Large intestine (tissue), 12 donors: ENCODE measurements at places on chromosomes 5 and 9. TPM values are rescaled to one million over a fixed set of nuclear protein-coding genes. Genes with fewer than 3 reads are reported as not detected.

DNA sequence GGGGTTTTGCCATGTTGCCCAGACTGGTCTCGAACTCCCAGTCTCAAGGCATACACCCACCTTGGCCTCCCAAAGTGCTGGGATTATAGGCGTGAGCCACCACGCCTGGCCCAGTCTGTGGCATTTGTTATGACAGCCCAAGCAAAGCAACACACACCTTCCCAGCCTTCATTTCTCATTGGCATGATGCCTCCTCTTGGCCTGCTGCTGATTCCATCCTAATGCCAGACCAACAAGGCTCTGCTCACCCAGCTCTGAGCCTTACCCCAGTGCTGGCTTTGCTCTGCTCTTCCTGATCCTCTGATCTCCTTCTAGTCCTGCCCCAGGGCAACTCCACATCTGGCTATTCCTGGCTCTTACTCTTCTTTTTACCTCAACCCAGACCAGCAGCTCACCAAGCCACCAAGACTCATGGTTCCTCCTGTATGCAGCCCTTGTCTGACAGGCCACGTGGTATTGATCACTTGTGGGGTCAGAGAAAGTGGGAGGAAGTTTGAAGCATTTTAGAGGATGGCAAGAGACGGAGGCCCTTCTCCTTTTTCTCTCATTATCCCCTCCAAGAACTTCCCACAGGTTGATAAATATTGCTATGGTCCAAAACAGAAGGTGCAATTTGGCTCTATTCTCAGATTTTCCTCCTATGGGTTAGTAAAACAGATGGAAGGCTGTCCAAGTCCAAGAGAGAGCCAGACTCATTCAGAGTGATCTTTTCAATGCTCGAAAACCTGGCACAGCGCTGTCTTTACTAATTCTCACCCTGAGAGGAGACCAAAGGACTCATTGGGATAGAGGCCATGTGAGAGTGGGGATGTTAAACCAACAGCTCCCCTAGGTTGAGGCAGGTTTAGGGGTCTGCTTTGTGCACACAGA lies 958 bp downstream of the CD180 start:
- no peak for DNase-seq
- no peaks in the 10 kb centered on the region for H3K27me3 ChIP-seq
- no peaks in the 10 kb centered on the region for H3K36me3 ChIP-seq
- H3K4me1 ChIP-seq: no peaks in the 10 kb centered on the region
- no peak overlapping the region for H3K27ac ChIP-seq

- H3K4me1 ChIP-seq: peaks cover 8% of the 10 kb centered on the region
- H3K4me3 ChIP-seq: peak within 1 kb of the TSS; percentile 36
- H3K27me3 ChIP-seq: peaks cover 3% of the 10 kb centered on the region
These were observed at the start of gene DIPK1B for GRCh38 chr9:136711751-136712689. DIPK1B (plus strand) TSS chr9:136712572; CDS start chr9:136712666, 94 bp downstream.

DNA sequence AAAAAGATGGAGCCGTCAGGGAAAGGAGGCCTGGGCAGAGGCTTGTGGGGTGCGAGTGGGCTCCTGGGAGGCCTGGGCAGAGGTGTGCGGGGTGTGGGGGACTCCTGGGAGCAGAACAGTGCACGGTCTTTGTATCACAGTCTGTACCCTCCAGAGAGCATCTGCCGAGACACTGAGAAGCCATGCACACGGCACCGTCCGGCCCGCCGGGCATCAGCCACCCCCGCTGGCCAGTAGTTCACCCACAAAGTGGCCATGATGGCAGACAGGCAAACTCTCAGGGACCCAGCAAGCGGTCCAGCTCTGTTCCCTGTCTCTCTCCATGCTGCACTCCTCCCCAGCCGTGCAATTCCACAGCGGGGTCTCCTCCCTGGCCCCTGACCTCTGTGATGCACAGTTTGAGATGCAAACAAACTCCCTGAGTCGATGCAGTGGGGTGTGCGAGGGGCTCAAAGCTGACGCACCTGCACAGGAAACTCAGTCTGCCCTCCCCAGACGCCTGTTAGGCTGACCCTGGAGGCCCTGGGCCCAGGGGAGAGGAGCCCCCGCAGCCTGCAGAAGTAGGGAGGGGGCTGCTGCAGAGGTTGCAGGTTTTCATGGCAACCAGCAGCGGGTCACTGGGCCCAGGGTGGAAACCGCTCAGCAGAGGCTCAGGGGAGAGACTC lies 9.1 kb upstream of the GPSM1 start:
- H3K36me3 ChIP-seq: no peaks in the 10 kb centered on the region
- H3K4me1 ChIP-seq: no peaks in the 10 kb centered on the region
- no peaks in the 10 kb centered on the region for H3K27me3 ChIP-seq
- no peak for DNase-seq

DNA sequence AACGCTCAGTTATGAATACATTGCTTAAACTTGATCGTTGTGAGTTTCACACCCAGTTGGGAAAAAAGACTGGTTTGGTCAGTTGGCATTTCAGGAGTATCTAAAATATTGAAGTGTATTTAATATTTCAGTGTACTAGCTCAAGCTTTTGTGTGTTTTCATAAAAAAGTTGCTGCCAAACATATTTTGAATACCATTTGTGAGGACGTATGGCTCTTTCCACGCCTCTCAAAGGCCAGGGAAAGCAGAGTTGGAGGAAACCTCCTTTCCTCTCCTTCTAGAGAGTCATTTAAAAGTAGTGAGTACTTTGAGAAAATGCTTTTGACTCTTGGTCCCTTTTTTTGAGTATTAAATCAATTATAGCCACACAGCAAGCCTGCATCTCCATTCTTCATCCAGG lies 43.2 kb upstream of the ANKRD33B start:
- H3K27me3 ChIP-seq: no peaks in the 10 kb centered on the region
- no peak for DNase-seq

GRCh38 chr5:6587171-6587570 lies 45.7 kb downstream of the NSUN2 start:
- no peak overlapping the region for H3K27ac ChIP-seq
- no peak overlapping the region for H3K4me3 ChIP-seq
- DNase-seq: no peak
- peaks cover 43% of the 10 kb centered on the region for H3K27me3 ChIP-seq
- peaks cover 4% of the 10 kb centered on the region for H3K4me1 ChIP-seq

DNA sequence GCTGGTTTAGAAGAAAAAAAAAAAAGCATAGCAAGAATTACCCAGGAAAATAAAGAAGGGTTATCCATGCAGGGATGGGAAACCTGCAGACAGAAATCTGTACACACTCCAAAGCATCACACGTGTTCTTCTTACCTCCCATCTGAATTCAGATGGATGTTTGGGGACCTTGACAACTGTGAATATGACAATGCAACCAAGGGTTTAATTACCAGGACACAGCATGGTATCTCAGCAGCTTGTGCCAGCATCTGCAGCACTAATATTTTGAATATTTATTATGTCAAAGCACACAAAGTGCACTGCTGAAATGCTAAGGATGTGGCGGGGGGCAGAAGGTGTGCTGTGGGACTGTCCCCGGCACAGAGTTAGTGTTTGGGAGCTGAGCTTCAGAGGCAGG lies 47.9 kb downstream of the SLIT3 start:
- H3K36me3 ChIP-seq: no peaks in the 10 kb centered on the region
- H3K4me3 ChIP-seq: no peak overlapping the region
- no peaks in the 10 kb centered on the region for H3K27me3 ChIP-seq
- no peak overlapping the region for H3K27ac ChIP-seq

GRCh38 chr9:136694872-136695247 lies 7.6 kb upstream of the AGPAT2 start:
- no peak for DNase-seq
- no peaks in the 10 kb centered on the region for H3K27me3 ChIP-seq
- H3K4me3 ChIP-seq: no peak overlapping the region
- no peaks in the 10 kb centered on the region for H3K36me3 ChIP-seq

GRCh38 chr5:72541501-72542225 lies 34.5 kb upstream of the ZNF366 start:
- DNase-seq: no peak
- H3K27me3 ChIP-seq: no peaks in the 10 kb centered on the region
- H3K27ac ChIP-seq: no peak overlapping the region

- DNase-seq: no peak
- H3K4me3 ChIP-seq: no peak overlapping the region
- H3K4me1 ChIP-seq: no peaks in the 10 kb centered on the region
These were observed 210.2 kb downstream of the TSSK1B start for GRCh38 chr5:113224605-113225065.

GRCh38 chr5:115985802-115986757 lies 23.8 kb downstream of the LVRN start:
- H3K4me1 ChIP-seq: no peaks in the 10 kb centered on the region
- H3K36me3 ChIP-seq: no peaks in the 10 kb centered on the region
- no peak overlapping the region for H3K4me3 ChIP-seq
- H3K27me3 ChIP-seq: peaks cover 2% of the 10 kb centered on the region
- no peak for DNase-seq

GRCh38 chr9:35683323-35683722 lies 6.4 kb downstream of the TPM2 start:
- H3K27ac ChIP-seq: no peak overlapping the region
- no peak overlapping the region for H3K4me3 ChIP-seq
- no peaks in the 10 kb centered on the region for H3K27me3 ChIP-seq
- peaks cover 2% of the 10 kb centered on the region for H3K4me1 ChIP-seq
- peaks cover 38% of the 10 kb centered on the region for H3K36me3 ChIP-seq

GRCh38 chr9:126144603-126145456 lies 181.8 kb upstream of the MVB12B start:
- peaks cover 4% of the 10 kb centered on the region for H3K27me3 ChIP-seq
- H3K4me3 ChIP-seq: no peak overlapping the region
- DNase-seq: no peak
- H3K4me1 ChIP-seq: peaks cover 6% of the 10 kb centered on the region

DNA sequence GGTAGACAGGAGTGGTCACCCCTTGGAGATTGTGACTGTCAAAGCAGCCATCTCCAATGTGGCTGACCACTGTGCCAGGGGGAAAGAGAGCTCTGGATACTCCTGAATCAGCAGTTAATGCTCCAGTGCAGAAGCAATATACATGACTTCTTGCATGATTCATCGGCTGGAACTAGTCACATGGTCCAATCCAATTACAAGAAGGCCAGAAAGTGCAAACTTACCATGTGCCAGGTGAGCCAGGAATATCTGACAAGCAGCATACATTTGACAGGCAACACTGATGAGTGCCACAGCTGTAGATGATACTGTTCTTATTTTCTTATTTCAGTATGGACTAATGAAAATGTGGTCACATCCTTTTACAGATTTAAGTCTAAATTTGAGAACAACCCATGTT lies 440.0 kb upstream of the MPDZ start:
- no peaks in the 10 kb centered on the region for H3K36me3 ChIP-seq
- no peak overlapping the region for H3K27ac ChIP-seq
- H3K27me3 ChIP-seq: no peaks in the 10 kb centered on the region
- H3K4me3 ChIP-seq: no peak overlapping the region
- no peaks in the 10 kb centered on the region for H3K4me1 ChIP-seq

- H3K4me1 ChIP-seq: no peaks in the 10 kb centered on the region
- H3K36me3 ChIP-seq: peaks cover 15% of the 10 kb centered on the region
- DNase-seq: no peak
- H3K4me3 ChIP-seq: no peak overlapping the region
- H3K27ac ChIP-seq: no peak overlapping the region
- no peaks in the 10 kb centered on the region for H3K27me3 ChIP-seq
These were observed 18.5 kb downstream of the MATR3 start for GRCh38 chr5:139312075-139312474.

DNA sequence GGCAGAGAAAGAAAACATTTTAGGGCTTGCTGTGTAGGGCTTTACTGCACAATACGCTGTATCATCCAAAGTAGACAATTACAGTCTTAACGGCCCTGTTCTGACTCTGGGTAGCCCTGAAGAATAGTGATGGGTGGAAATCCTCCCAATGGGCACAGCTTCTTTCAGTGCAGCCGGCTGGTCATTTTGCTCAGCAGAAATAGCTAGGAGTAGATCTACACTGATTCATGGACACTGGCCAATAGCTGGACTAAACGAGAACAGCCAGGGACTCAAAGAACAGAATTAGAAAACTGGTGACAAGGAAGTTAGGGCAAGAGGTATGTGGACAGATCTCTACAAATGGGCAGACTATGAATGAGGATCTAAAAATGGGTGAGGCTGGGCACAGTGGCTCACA lies 69.3 kb downstream of the IARS1 start:
- DNase-seq: no peak
- no peaks in the 10 kb centered on the region for H3K27me3 ChIP-seq

- DNase-seq: no peak
- no peak overlapping the region for H3K4me3 ChIP-seq
- no peak overlapping the region for H3K27ac ChIP-seq
- no peaks in the 10 kb centered on the region for H3K4me1 ChIP-seq
- no peaks in the 10 kb centered on the region for H3K27me3 ChIP-seq
These were observed 55.8 kb downstream of the IPPK start for GRCh38 chr9:92614123-92614510.

DNA sequence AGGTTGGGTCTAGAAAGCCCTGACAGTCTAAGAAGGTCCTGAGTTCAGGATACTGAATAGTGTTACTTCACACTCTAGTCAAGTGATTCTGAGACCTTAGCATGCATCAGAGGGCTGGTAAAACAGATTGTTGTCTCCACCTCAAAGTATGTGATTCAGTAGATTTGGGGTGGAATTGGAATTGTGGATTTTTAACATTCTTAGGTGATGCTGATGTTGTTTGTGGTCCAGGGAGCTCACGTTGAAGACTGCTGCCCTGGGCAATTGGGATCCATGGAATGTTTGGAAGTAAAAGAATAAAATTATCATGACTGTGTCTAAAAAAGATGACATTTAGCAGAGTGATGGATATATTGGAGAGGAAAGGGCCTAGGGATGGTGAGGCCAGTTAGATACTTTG lies 75.6 kb downstream of the VCAN start:
- H3K4me1 ChIP-seq: no peaks in the 10 kb centered on the region
- DNase-seq: no peak
- H3K27me3 ChIP-seq: no peaks in the 10 kb centered on the region
- no peak overlapping the region for H3K27ac ChIP-seq
- H3K36me3 ChIP-seq: no peaks in the 10 kb centered on the region

DNA sequence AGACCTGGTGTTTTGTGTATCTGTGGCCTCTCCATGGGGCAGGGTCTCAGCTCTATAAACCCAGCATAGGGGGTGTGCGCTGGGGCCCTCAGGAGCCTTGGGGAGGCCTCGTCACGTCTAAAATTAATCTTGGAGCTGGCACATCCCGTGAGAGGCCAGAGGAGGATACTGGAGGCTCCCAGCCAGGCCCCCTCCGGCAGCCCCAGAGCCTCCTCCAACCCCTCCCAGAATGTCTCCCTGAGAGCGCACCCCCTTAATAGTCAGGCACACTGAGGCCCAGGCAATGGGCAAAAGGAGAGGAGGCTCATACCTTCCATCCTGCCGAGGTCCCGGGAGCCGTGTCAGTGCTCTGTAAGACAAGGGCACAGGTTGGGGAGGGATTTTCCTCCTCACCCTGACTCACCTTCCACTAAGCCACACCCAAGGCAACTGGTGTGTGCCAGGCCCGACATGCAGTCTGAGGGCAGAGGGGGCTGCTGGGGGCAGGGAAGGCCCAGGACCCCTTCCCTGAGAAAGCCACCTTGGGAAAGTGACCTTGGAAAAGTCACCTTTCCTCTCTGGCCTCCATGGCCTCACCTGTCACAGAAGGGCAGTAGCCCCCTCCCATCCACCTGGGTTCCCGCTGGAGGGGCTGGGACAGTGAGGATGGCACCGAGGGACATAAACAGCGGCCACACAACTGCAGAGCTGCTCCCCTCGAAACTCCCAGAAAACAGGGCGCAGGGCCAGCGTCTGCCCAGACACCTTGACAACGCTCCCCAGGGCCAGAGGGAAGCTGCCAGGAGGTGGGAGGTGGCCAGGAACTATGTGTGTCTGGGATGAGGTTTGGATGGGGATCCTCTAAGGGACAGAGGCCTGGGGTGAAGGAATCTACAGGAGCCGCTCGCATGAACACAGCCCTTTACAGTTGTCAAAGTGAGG lies 2.9 kb downstream of the AK1 start:
- no peak overlapping the region for H3K27ac ChIP-seq
- H3K27me3 ChIP-seq: peaks cover 12% of the 10 kb centered on the region
- no peak for DNase-seq

IL31RA gene
- 0.03 TPM for polyA plus RNA-seq

ALDH1A1 gene
- polyA plus RNA-seq: 181 TPM

PANK3 gene
- polyA plus RNA-seq: 56.9 TPM

KCTD16 gene
- polyA plus RNA-seq: 2.6 TPM

C5orf52 gene
- 0.87 TPM for polyA plus RNA-seq

FLT4 gene
- polyA plus RNA-seq: 10.2 TPM

HINT2 gene
- polyA plus RNA-seq: 29.7 TPM

FCN2 gene
- 0.04 TPM for polyA plus RNA-seq

ITK gene
- 1.5 TPM for polyA plus RNA-seq
